ENCODE measurements at places on chromosomes 6 and 20. TPM values are rescaled to one million over a fixed set of nuclear protein-coding genes. Genes with fewer than 3 reads are reported as not detected.

The GCNT2 gene
- total RNA-seq = 6.4 TPM

The PRSS35 gene
- 1.2 TPM for total RNA-seq

The AURKA gene
- 86.4 TPM for total RNA-seq

The BFSP1 gene
- 0.99 TPM for total RNA-seq

The PLCB4 gene
- 0.12 TPM for total RNA-seq

The CARMIL1 gene
- 3.4 TPM for total RNA-seq

The TCF21 gene
- 20.4 TPM for total RNA-seq

GRCh38 chr20:4025125-4025524 is 9.8 kb upstream of the RNF24 start:
- DNase-seq = no peak

DNA sequence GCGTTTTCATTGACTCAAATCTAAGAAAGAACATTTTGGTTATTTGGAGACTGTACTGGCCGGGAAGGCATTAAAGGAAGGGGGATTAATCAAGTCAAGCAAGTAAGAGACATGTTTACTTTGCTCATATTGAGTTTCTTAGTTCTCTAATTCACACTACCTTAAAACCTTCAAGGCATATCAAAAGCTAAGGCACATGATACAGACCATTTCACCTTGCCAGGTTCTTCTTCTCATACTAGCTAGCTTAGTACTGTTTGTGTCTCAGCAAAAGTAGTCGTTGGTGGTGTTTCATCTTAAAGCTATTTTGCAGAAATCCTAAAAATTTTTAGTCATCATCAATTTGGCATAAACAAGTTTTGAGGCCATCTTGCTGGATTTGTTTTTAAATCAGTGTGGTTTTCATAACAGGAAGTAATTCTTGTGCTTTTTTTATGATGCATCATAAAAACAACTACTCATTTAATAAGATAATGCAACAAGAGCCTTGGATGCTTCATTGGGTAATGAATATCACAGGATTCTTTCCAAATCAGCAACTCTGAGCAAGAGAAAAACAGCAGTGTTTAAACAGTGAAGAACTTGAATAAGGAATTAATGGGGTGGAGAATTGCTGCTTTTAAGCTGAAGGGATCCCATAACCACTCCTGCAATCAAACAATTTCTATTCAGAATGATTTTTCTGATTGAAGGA is 425.3 kb downstream of the EPM2A start:
- DNase-seq = no peak

DNA sequence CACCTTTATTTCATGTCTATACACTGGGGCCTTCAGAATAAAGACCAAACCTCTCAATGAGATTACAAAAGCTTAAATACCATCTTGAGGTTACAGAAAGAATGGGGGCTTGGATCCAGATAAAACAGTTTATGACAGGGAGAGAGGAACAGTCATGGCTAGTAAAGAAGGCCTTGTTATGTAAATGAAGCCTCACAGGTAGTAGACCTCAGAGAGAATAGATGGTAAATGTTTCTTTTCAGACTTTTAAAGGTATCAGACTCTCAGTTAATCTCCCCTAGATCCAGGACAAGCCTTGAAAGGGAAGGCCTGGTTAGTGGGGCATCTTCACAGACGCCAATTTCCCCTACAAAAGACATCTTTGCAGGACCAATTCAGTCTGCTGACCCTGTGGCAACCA is 1325.6 kb downstream of the HACE1 start:
- DNase-seq = no peak

GRCh38 chr6:157087974-157088373 is 235.3 kb downstream of the TMEM242 start:
- DNase-seq = no peak

- DNase-seq = no peak
These were observed 342.4 kb downstream of the ZFAND3 start for GRCh38 chr6:38161754-38162492.

DNA sequence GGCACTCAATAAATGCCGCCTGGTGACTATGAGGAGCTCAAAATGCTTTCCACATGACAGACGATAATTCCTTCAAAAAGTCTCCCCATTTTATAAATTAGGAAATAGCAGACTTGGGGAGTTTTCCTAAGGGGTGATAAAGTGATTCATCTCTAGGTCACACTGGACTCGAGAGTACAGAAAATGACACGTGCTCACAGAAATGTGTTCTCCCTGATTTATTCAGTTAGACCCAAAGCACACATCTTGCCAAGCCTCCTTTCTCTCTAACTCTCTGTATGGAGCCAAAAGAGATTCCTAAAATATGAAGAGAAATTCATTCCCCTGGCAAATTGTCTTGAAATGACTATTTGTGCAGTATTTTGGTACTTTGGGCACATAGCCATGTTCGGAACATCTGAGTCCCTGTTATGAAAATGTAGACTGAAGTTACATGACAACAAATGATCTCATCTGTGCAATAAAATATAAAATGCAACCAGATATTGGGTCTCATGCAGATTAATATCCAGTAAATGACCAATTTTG is 381.1 kb downstream of the TFAP2B start:
- no peak for DNase-seq

DNA sequence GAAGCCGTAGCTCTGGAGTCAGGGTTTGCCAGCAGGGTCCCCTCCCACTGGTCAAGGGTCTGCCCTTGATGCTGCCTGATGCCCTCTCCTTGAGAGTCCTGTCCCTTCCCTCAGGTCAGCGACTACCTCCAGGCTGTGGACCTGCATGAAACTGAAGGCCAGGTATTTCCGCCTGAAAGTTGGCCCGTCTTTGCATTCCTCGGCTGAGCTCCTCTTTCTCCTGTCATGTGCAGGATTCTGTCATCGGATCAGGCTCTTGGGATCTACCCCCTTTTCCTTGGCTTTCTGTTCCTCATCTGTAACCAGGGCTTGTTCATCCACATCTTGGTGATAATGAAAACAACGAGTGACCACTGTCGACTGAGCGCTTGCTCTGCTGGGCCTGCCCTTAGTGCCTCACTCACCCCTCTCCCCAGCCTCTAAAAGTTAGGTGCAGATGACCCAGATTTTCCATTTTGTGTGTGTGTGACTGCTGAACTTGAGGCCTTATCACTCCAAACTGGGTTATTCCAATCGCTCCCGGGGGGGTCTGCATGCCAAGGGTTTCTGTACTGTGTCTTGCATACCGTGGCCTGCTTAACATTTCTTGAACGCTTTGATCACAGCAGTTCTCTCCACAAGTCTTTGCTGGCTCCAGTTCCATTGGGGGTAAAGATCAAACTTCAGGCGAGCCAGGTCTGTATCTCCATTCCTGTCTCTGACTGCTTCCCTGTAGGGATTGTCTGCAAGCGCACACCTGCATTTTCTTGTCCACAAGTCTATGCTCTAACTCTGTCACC is 81.6 kb downstream of the DTD1 start:
- no peak for DNase-seq

- no peak for DNase-seq
These were observed 121.1 kb downstream of the PLEKHG1 start for GRCh38 chr6:150720774-150721233.

GRCh38 chr20:49785149-49785851 is 27.3 kb upstream of the SLC9A8 start:
- no peak for DNase-seq

DNA sequence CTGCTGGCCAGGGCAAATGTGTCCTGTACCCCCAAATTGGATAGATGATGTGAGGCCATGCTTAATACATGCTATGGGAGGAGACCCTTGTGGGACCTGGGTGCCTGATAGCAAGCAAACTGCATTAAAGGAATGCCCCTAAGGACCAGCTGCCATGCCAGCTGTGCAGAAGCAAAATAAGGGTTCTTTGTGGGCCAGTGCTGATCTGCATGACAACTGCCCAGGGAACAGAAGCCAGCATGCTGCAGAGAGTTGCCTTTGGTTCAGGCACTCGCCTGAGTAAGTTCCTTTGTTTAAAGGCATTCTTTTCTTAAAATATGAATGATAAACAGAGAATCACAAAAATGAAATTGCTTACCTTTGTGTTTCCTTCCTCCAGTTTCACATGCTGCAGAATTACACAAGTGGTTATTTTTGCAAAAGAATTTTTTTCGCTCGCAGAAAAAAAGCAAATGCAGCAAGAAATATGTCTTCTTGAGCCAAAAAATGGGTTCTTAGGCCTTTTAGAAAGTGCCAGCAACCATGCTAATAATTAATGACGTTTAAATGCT is 6.9 kb upstream of the SYNDIG1 start:
- no peak for DNase-seq

- DNase-seq = no peak
These were observed 328.3 kb upstream of the CITED2 start for GRCh38 chr6:139702706-139703105.

GRCh38 chr6:119201480-119201879 is 123.0 kb upstream of the FAM184A start:
- no peak for DNase-seq

Data from MG63 (cell line).